Activated CD4-positive, alpha-beta T cell treated with anti-CD3 and anti-CD28 coated beads, Interleukin-2, amount 50 U/mL, for 4 hours (primary cell): ENCODE measurements at places on chromosomes 2 and 18.

DNA sequence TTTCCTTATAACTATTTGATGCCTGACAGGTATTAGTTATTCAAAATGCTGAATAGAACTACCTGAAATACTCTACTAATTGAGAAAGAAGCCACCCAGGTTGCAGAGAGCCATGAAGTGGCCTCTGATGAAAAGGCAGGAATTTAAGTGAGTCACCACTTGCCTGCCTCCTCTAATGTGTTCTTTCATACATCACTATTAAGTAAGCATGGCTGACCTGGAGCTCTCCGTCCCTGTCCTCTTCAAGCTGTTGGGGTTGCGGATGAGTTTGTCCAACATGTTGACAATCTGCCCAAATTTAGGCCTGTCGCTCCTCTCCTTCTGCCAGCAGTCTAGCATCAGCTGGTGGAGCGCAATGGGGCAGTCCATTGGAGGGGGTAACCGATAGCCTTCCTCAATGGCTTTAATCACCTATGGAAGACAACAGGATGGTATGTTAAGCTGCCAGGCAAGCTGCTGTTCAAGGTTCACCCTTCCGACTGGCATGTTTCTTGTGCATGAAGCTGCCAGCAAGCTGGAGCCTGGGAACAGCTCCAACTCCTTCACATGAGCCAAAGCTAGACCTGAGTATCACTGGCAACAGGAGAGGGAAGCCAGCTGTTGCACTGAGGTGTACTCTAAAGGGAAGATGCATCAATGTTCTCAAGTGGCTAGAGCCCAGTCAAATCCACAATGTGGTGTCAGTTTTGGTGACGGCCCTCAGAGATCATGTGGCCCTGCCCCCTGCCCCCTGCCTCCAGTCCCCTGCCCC, 142.2 kb downstream of the EPHA4 start:
- DNase-seq: no peak

DNA sequence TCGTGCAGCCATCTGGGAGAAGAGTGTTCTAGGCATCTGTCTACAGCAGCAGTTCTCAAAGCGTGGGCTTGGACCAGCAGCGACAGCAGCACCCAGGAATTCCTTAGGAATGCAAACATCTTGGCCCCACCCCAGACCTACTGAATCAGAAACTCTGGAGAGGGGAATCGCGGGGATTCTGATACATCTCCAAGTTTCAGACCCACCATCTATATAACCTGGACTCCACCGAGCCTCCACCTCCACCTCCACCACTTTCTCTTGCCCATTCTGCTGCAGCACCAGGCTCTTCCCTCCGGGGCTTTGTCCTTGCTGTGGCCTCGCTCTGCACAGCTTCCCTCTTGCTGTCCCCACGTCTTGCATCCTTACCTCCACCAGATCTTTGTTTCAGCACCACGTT, 256.4 kb downstream of the BCL2 start:
- DNase-seq: no peak

- DNase-seq: no peak
Measured at GRCh38 chr18:55395799-55396198, 192.2 kb downstream of the TCF4 start.

DNA sequence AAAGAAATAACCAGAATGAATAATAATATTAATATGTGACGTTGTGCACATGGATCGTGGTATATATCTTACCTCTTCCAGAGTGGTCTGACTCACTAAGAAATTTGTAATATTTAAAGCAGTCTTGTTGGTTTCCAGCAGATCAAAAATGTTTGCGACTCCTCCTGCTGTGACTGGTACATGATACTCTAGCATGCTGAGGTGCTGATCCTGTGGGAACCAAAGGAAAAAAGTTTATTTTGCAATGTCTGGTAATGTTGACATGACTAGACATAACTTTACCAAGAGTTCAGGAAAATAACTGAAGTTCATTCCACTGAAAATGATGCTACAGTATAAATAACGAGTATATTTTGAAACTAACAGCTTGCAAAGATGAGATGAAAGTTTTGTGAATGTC, 124.5 kb upstream of the BARD1 start:
- no peak for DNase-seq

DNA sequence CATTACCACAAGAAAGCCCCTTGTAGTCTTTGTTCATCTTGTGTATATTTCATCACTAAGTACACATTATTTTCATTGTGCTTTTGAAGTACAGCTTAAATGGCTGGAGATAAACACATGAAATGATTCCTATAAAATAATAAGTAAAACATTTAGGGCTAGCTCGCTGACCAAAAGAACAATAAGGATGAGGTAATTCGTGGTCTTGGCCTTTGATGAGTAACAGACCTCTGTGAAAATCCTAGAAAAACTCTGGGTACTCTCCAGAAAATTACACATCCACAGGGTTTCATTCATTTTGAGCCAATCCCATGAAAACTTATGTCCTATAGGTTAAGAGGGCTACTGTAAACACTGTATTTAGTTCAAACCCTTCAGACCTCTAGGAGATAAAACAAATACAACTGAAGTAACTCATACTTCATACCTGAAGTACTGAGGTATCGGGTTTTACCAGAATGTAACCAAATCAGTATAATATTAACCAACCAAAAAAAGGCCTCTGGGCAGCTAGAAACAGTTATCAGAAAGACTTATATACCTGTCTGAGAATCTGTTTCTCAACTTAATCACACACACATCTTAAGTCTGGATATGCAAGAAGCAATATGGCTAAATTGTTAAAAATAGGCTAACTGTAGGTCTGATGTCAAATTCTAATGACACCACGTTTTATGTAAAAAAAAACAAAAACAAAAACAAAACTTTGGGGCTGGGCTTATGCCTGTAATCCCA, 31.0 kb downstream of the CFAP36 start:
- DNase-seq: no peak

GRCh38 chr2:162934191-162934590, 95.6 kb upstream of the KCNH7 start:
- no peak for DNase-seq

DNA sequence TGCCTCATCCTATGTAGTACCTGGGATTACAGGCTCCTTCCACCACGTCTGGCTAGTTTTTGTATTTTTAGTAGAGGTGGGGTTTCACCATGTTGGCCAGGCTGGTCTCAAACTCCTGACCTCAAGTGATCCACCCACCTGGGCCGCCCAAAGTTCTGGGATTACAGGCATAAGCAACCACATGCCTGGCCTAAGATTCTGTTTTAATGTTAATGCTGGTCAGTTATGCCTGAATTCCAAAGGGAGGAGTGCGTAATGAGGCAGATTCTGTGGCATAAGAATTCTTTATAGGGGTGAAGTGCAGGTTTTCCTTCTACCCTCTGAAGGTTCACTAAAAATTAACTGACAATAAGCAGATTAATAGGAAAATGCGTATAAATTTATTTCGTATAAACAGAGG, 1343.8 kb upstream of the LRRTM1 start:
- no peak for DNase-seq

DNA sequence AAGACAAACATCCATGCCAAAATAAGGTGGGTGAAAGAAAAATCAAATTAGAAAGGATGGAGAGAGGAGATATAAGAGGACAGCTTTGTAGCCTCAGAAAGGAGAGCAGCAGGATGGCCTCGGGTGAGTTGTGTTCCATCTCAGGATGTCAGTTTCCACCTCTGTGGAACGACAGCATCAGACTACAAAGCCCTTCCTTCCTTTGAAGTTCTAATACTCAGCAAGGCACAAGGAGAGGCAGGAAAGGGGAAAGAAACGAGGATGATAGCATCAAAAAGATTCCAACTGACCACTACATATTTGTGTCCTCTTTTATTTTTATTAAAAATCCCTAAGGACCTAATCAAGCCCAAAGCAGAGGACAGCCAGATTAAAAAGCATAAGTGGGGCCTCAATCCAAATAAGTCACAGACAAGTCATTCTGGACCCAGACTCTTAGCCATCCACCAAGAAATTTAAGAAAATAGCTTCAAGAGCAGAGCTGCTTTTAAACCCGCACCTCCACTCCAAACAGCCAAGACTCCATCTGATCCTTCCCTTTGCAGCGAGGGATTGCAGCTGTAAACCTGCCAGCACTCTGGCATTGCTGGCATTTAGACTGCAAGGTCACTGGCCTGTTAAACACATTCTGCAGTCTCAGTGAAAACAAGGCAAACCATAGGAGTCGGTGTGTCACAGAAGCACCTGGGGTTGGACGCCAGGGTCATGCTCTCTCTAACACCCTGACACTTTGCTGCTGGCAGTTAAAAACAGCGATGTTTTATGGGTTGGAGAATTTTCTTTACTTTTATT, 314.5 kb upstream of the CHAC2 start:
- no peak for DNase-seq

- no peak for DNase-seq
Measured at GRCh38 chr2:74448771-74449170, 6.1 kb upstream of the INO80B start.
